ENCODE measurements at places on chromosomes 11 and 22.
A peak's percentile ranks its signal among the peaks of the same experiment; 100 is the strongest.

- DNase-seq, result no peak
Measured at GRCh38 chr11:87976009-87976408, 199.2 kb downstream of the RAB38 start.

- no peak for DNase-seq
Measured at GRCh38 chr11:56905936-56906335, 82.8 kb upstream of the OR5AK2 start.

- peak; percentile 87 for DNase-seq
Measured at GRCh38 chr11:952406-953385, 27.0 kb downstream of the AP2A2 start.

GRCh38 chr11:32905028-32905667 is 12.5 kb downstream of the QSER1 start:
- no peak for DNase-seq

DNA sequence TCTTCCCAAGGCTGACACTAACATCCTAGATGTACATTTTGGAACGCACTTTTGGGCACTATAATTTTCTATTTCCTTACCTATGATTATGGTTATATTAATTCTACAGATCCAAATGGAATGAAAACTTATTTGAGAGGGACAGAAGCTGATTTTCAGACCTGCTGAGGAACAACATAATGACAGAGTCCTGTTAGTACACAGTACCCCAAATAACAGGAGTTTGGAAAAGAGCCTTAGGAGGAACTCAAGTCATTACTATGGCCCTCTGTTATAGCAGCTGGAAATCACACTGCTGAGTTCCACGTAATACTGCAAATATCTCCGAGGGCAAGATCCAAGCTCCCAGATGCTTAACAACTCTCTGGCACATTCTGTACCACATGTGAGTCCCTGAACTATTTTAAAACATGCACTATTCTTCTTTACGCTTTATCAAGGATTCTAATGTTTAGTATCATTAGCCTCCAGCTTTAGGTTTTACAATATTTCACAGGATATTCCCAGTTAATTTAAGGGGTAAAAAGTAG is 1027.7 kb upstream of the CCDC90B start:
- DNase-seq, result no peak

DNA sequence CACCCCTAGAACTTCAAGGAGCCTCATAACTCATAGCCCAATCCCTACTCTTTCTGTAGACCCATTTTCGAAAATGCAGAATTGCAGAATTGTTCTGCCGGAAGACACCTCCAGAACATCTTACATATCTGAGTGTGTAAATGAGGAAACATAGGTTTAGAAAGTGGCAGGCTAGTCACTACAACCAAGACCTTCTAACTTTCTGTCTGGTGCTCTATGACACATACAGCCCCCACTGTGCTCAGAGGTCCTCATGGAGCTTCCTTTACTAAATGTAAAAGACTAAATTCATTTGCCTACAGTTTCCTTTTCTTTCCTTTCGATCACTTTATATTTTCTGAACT is 132.1 kb upstream of the DDI1 start:
- DNase-seq, result no peak

DNA sequence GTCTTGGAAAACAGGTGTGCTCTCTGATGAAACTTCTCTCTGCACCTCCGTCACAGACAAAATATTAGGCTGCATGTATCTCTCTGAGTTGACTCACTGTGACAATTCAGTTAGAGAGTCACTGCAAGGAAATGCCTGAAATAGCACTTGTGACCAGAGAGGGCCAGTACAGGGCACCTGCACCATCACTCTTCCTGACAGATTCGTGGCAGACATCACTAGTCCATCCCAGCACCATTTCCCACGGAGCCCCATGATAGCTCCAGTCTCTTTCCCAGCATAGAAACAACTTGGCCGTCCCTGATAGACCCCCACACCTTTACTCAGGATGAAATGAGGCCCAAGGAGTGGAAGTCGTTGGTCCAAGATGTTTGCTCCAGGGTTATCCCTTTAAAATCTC is 73.3 kb upstream of the ISX start:
- DNase-seq, result no peak

DNA sequence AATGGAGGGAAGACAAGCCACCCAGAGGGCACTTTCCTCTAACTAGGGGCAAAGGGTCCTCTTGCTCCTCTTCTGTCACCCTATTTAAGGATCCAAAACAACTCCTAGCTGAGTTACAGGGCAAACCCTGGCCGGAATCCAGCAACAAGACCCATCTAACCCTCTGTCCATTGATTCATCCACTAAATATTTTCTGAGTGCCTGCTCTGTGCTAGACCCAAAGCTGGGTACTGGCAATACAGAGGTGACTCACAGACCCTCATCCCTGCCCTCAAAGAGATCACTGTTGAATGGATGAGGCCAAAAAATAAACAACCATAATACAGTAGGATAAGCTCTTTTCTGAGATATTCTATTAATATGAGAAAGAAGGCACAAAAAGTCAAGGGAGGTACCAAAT is 4.3 kb upstream of the GALNT18 start:
- no peak for DNase-seq

All from hepatocyte (in vitro differentiated cells).